ENCODE measurements at places on chromosomes 1 and 21.
A peak's percentile ranks its signal among the peaks of the same experiment; 100 is the strongest.

GRCh38 chr1:173341307-173341706 is 134.2 kb upstream of the TNFSF4 start:
- DNase-seq = no peak

DNA sequence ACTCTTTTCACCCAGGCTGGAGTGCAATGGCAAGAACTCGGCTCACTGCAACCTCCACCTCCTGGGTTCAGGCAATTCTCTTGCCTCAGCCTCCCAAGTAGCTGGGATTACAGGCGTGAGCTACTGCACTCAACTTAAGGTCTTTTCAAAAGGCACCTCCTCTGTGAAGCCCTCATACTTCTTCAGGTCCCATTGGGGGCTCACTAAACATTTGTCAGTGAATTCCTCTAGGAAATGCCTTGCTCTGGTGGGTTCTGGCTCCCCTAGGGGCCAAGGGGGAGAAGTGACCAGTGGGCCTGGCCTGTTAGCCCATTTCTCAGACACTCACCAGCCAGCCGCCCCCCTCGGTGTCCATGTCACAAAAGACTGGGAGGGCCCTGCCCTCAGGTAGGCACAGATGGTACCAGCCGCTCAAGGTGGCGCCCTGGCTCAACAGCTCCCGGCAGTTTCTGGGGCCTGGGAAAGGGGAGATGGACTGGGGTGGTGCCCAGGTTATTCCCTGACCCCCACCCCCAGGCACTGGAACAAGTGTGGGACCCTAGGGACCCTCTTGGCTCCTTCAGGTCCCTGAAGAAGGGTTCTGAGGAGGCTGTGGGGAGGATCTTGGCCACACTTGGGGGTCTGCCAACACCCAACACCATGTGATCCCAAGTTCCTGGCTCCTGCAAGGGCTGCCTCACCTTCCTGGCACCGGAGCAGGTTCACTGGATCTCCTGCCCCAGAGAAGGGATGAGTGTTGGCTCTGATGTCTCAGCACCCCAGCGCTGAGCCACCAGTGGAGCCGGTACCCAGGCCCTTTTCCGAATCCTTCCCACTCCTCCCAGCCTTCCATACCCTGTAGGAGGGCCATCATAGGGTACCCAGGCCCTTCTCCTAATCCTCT is 1.6 kb downstream of the FCN3 start:
- DNase-seq = no peak

DNA sequence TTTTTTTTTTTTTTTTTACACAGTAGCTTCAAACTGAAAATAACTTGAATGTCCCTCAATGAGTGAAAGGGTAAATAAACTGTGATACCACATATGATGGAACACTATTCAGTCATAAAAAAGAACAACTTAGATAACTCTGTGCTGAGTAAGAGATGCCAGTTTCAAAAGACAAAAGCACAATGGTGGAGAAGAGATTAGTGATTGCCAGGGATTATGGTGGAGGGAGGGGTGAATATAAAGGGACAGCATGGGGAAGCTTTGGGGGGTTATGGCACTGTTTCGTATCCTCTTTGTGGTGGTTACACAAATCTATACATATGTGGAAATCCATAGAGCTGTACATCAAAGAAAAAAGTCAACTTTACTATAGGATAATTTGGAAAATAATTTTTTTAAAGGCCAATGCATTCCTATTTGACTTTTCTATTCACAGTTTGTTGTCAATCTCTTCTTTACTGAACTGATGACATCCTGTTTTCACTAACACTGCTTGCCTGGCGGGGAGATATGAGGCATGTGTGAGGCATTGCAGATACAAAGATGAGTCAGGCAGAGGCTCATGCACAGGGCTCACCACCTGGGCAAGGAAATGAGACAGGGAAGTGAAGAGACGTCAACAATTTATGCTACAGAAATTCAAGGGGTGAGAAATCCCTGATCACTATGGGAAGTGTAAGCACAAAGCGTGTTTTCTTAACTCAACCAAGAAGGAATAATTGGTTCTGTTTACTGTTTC is 302.7 kb downstream of the DUSP10 start:
- no peak for DNase-seq

DNA sequence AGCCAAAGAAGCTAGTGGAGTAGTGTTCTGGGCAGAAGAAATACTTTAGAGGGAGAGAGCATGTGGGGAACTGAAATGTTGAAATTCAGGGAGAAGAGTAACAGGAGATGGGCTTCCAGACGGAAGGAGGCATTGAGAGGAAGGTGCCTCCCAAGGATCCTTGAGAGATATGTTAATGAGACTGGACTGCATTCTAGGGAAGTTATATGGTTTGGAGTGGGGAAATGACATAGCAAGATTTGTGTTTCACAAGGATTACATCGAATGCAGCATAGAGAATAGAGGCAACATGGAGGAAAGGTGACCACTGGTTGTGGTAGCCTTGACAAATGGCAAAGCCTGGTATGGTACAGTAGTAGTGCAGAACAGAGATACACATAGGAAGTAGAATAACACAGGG is 160.5 kb upstream of the HMCN1 start:
- DNase-seq = no peak

DNA sequence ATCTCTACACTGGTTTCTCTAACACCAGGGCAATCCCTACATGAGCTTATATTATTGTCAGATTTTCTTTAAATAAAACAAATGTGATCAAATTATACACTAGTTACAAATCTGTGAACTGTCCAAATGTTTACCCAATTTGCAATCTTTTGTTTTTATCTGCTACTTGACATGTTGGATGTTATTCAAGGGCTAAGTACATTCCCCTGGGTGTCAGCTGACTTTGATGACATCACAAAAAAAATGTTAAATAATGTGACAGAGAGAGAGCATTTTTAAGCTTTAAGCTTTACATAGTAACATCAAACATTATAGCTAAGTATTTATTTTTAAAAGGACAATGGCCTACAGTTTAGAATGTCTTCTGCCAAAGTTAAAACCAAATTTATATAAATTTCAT is 431.3 kb upstream of the PKN2 start:
- DNase-seq = no peak

- no peak for DNase-seq
Observed at GRCh38 chr1:213067352-213067751, 16.3 kb downstream of the RPS6KC1 start.

DNA sequence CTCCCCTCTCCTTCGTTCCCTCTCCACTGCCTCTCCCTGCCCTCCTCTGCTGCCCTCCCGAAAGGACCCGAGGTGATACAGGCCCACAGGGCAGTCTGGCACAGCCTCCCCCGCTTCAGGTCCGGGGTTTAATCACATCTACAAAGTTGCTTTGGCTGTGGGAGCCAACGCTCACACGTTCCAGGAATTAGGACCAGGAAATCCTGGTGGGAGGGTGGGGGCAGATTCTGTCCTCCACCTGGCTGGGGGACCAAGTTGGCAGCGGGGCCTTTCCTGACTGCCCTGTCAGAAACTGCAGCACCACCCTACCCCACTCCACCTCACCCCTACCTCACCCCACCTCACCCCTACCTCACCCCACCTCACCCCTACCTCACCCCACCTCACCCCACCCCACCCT is 95.1 kb downstream of the WDR4 start:
- DNase-seq = no peak

- no peak for DNase-seq
Observed at GRCh38 chr1:92511541-92511940, 24.8 kb upstream of the GFI1 start.

GRCh38 chr1:54671985-54672608 is 30.5 kb downstream of the MROH7 start:
- DNase-seq = no peak

DNA sequence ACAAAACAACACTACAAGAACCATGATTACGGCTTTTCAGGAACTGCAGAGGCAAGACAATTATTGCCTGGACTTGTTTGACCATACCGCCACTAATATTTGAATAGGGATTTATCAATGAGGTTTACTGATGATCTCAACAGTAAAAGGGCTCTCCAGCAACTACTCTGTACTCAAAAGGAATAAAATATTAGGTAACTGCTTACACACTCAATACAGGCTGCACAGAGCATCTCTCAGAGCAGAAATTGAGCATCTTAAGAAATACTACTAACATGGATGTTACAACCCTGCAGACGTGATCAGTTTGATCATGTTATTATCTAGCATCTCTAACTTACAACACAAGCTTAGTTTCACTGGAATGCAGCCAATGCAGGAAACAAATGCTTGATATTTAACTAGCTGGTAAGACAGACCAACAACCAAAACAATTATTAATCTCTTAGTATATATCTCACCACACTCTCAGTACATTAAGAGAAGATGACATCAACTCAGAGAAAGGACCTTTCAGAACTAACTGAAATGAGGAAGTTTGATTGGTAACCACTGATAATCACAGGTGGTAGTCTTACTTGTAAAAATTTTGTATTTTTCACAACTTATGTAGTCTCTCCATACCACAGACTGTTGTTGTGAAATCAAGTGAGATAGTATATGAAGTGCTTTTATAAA is 52.2 kb downstream of the PUM1 start:
- peak; percentile 63 for DNase-seq

GRCh38 chr1:65812065-65812464 is 19.4 kb downstream of the PDE4B start:
- no peak for DNase-seq
